ENCODE measurements at places on chromosomes 12 and 14.

GRCh38 chr12:31248337-31248736 is 77.6 kb downstream of the SINHCAF start:
- DNase-seq, result no peak

DNA sequence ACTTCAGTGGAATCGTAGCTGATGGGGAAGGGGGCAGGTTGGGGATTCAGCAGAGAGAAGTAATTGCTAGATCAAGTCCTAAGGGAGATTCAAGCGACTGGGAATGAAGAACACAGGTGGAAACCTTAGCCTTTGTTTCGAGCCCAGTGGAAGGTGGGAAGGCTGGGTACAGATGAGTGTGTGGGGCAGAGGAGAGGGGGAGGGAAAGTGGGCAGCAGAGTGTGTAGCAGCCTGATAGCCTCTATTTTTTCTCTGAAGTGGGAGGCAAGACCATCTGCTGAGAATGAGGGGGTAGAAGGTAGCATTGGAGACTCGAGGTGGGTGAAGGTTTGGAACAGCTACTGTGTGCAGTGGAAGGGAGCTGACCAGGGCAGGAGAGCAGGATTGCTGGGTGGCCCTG is 91.0 kb downstream of the ADCK1 start:
- DNase-seq, result no peak

DNA sequence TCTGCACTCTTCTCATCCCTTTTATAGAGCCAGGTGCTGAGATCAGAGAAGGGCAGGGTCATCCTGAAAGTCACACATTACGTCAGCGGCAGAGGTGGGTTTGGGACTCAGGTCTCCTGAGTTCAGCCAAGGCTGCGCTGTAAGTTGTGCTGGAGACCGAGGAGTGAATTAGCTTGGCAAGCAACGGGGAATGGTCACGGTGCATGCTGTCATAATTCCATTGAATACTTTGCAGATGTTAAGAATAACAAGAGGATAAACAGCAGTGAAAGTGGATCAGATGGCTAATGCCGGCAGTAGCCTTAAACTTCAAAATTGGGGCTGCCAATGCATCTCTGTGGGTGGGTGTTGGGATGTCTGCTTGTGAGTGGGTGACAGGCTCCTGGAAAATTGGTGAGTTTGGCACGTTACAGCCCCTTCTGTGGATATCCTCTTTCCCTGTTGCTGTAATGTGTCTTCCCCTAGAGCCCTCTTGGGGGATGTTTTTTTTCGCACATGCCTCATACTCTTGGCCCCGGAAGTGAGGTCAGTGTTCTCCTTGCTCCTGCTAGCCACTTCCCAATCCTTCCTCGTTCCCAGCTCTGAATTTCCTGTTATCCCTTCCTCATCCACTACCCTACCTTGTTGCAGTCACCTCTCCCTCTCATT is 287.1 kb upstream of the SRRM4 start:
- no peak for DNase-seq

- DNase-seq, result no peak
Measured at GRCh38 chr12:69685810-69686209, 13.3 kb downstream of the BEST3 start.

DNA sequence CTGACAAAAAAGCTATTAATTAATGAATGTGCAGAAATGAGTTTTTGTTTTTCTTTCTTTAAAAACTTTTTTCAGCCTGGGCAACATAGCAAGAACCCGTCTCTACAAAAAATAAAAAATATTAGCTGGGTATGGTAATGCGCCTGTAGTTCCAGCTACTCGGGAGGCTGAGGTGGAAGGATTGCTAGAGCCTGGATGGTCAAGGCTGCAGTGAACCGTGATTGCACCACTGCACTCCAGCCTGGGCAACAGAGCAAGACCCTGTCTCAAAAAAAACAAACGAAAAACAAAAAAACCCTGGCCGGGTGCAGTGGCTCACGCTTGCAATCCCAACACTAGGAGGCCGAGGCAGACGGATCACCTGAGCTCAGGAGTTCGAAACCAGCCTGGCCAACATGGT is 7.9 kb downstream of the GIT2 start:
- DNase-seq, result no peak

DNA sequence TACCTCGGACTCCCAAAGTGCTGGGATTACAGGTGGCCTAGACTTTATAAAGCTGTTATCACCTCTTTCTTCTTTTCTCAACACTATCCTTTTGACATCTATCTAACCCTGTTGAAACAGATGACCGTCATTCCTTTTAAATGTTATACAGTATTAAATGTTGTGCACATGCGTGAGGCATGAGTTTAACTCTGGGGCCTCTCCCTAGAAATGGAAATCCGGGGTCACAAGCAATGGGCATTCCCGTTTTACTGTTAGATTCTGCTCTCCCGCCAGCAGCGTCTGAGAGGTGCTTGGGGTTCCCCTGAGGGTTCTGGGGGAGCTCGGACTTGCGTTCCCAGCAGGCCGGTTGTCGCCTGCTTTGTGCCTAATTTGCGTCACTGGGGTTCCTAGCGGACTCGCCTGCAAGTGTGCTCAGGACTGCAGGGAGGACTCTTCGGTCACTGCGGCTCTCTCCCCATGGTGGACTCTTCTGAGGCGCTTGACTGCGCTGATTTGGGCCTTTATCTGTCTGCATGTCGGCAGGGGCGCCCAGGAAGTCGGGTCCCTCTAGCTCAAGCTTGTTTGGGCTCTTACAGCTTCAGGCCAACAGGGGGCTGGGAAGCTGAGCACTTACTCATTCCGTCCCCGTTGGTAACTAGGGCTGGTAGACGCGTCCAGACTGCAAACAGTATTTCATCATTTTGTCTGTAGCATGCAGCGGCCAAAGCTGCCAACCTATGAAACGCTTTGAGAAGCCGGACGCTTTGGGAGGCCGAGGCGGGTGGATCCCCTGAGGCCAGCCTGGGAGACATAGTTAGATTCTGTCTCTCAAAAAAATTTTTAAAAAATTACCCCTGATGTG is 1.2 kb upstream of the RAN start:
- DNase-seq, result peak; percentile 64

- no peak for DNase-seq
Measured at GRCh38 chr12:91577586-91578539, 395.2 kb upstream of the DCN start.

GRCh38 chr12:109387425-109388166 is 39.9 kb downstream of the MYO1H start:
- DNase-seq, result no peak

DNA sequence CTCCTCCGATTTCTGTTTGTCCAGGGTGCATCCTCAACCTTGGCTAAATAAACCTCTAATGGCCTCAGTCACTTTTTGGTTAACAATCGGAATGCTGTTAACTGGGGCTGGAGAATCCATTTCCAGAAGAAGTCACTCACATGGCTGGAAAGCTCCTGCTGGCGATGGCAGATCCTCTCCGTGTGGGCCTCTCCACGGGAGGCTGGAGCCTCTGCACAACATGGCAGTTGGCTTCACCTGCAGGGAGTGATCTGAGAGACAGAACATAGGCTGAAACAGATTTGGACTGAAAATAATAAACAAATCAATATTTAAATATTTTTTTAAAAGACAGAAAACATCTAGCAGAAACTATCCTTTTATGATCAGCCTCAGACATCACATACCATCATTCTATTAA is 66.8 kb upstream of the FICD start:
- DNase-seq, result no peak

DNA sequence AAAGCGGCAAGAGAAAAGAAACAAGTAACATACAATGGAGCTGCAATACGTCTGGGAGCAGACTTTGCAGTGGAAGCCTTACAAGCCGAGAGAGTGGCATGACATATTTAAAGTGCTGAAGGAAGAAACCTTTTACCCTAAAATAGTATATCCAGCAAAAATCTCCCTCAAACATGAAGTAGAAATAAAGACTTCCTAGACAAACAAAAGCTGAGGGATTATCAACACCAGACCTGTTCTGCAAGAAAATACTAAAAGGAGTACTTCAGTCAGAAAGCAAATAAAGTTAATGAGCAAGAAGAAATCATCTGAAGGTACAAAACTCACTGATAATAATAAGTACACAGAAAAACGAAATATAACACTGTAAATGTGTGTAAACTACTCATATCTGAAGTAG is 77.5 kb upstream of the ABCD2 start:
- DNase-seq, result no peak

DNA sequence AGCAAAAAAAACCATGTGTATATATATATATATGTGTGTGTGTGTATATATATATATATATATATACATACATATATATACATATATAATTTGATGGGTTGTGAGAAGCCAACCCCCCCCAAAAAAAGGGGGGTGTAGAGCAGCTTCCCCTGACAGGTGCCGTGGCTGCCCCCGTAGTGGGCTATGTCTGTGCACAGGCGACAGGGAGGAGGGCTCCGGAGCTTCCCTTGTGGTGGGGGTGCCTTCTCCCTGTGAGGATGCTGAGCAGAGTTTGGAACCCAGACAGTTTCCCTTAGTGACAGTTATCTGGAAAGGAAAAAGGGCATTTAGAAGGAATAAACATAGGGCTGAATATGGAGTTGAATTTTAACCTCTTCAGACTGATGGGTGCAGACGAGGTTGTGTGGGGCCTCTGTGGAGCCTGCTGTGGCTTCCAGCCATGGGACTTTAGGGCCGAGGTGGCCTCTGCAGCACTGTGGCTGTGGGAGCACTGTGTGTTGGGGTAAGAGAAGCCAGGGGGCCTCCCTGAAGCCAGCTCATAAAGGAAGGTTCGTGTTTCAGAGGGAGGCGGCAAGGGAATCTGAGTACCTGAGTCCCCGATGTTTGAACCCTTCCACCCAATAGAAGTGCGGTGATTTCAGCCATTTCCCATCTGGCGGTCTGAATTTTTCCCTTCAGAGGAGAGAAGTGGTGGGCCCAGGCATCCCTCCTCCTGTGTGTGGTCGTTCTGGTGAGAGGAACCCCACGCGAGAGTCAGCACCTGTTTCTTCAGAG is 19.8 kb downstream of the XRCC3 start:
- no peak for DNase-seq

GRCh38 chr14:34931206-34931605 is 51.6 kb upstream of the SRP54 start:
- peak; percentile 13 for DNase-seq

- DNase-seq, result no peak
Measured at GRCh38 chr12:49367381-49368239, at the start of gene SPATS2. SPATS2 (plus strand) TSS chr12:49367462; CDS start chr12:49461013, 93,551 bp downstream.

DNA sequence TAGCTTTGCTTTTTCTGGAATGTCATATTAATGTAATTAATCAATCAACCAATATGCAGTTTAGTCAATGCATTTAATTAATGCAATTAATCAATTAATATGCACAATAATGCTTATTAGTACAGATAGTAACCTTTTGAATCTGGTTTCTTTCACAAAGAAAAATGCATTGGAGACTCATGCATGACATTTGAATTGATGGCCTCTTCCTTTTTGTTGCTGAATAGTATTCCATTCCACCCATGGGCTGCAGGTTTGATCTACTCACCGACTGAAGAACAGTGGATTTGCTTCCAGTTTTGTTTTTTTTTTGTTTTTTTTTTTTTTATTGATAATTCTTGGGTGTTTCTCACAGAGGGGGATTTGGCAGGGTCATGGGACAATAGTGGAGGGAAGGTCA is 13.1 kb upstream of the GPR132 start:
- DNase-seq, result no peak

GRCh38 chr12:132236129-132236929 is 92.1 kb downstream of the NOC4L start:
- no peak for DNase-seq

- no peak for DNase-seq
Measured at GRCh38 chr12:104377514-104377812, 73.9 kb downstream of the EID3 start.

GRCh38 chr14:47009615-47010014 is 358.0 kb upstream of the RPL10L start:
- DNase-seq, result no peak

GRCh38 chr12:47820631-47821345 is 1.1 kb upstream of the HDAC7 start:
- no peak for DNase-seq

GRCh38 chr12:116644806-116645205 is 85.6 kb downstream of the MAP1LC3B2 start:
- DNase-seq, result no peak

GRCh38 chr14:39948235-39948634 is 516.0 kb upstream of the FBXO33 start:
- DNase-seq, result no peak

DNA sequence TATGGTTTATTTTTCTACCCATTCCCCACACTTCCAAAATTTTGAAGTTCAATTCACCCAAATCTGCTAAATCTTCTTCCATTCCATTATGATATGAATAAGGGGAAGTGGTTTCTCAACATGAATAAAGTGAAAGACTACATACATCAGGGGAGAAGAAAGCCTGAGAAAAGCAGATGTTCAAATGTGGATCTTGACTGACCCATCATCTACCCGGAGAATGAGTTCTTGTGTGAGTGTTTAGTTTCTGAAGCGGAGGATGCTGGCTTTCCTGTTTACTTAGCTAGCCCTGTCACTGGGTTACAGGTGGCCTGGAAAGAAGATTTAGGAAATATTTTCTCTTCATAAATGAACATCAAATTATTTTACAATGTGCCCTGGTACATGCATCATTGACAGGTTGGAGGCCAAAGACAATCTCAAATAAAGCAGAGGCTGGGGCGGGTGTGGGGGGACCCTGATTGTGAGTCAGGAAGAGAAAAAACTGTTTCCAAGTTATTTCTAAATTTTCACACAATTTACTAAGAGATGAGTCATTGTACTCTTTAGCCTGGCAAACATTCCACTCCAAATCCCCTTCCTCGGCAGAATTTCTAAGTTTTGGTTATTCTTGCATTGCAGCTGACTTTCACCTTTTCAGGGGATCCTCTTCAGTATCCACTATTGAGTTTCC is 135.6 kb downstream of the SLC25A21 start:
- DNase-seq, result no peak

GRCh38 chr12:26680727-26681455 is 152.1 kb downstream of the ITPR2 start:
- no peak for DNase-seq

- DNase-seq, result no peak
Measured at GRCh38 chr14:30884901-30885300, 10.5 kb downstream of the COCH start.

DNA sequence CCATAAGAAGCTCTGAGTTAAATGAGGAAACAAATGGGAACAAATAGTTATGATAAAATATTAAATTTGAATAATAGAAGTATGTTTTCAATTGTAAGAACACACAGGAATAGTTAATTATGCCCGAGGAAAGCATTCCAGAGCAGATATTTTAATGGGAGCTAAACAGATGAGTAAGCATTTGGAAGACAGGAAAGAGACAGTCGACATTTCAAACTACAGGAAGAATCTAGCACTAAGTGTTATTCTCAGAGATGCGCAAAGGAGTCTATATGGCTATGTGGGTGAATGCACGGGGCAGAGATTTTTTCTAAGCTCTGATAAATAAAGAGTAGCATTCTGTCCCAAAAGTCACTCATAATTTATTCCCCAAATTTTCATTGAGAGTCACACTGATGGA is 64.5 kb upstream of the SSTR1 start:
- DNase-seq, result no peak

DNA sequence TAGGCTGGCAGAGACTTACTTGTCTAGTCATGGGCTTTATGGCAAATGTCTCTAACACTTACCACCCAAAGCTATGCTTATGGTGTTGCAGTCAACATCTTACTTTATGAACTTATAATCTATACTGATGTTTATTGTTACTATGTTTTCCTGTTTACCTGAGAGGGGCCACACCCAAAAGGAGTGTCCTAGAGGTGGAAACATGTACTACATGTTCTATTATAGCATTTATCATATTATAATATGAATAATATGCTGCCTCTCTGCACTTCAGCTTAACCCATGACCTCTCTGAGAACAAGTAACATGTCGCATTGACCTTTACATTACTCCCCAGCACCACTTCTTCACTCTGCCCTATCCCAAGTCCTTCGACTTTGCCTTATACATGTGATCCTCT is 501.8 kb downstream of the ETNK1 start:
- DNase-seq, result no peak

GRCh38 chr12:101027200-101027599 is 182.8 kb downstream of the SLC5A8 start:
- DNase-seq, result no peak

Data from activated T-cell treated with anti-CD3 and anti-CD28 coated beads for 24 hours (primary cell).